Activated T-cell treated with anti-CD3 and anti-CD28 coated beads for 48 hours (primary cell): ENCODE measurements at places on chromosomes 3 and 15.

- no peak for DNase-seq
Measured at GRCh38 chr15:40793216-40793989, 13.5 kb upstream of the ZFYVE19 start.

DNA sequence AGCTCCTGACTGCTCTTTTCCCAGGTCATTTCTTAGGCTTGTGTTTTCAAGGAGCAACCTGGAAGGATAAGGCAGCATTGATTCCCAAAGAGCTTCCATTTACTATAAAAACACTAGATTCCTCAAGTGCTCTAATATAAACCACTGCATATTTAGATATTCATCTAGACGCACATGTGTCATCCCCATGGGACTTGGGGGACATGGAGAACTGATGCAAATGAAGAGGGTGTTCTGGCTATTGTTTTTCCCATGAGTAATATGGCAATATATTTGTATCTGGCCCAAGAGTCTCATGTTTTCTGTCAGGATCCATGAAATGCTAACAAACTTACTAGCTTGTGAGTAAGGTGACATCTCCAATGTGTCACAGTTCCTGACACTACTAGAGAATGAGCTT is 31.3 kb downstream of the HACD2 start:
- no peak for DNase-seq

DNA sequence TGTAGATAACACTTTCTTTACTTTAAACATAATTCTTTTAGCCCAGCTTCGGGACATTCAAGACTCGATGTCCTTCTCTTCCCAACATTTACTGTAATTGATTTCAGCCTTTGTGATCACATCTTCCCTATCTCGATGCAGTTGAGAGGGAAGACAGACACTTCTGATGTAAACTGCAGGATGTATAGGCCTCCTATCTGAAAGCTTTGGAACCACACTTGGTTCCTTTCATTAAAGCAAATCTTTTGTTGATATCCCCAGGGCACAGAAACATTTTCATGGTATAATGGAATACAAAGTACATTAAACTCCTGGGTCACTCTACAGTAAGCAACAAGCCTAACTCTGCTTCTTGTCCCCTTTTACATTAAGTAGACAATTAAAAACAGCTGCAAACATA is 6.4 kb downstream of the GRM7 start:
- no peak for DNase-seq

- DNase-seq = no peak
Measured at GRCh38 chr3:181698263-181698954, 13.3 kb upstream of the SOX2 start.

GRCh38 chr15:62254137-62254934 is 89.3 kb upstream of the C2CD4B start:
- peak; percentile 64 for DNase-seq
